ENCODE measurements at places on chromosomes 3 and 15.

DNA sequence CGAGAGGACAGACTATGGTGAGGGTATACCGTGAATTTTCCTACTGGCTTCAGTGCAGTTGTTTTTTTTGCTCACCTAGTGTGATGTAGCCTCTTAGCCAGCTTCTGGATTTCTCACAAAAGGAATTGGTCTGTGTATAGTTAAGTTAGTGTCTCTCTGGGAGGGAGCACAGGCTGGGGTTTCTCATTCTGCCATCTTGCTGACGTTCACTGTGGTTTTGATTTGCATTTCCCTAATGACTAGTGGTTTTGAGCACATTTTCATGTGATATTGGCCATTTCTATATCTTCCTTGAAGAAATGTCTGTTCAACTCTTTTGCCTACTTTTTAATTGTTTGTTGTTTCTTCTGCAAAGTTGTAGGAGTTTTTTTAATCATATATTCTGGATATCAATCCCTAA lies 2.2 kb upstream of the CD86 start:
- no peaks in the 10 kb centered on the region for H3K36me3 ChIP-seq
- no peaks in the 10 kb centered on the region for H3K4me1 ChIP-seq
- no peak for DNase-seq
- no peak overlapping the region for H3K4me3 ChIP-seq
- H3K27me3 ChIP-seq = no peaks in the 10 kb centered on the region
- H3K27ac ChIP-seq = no peak overlapping the region

DNA sequence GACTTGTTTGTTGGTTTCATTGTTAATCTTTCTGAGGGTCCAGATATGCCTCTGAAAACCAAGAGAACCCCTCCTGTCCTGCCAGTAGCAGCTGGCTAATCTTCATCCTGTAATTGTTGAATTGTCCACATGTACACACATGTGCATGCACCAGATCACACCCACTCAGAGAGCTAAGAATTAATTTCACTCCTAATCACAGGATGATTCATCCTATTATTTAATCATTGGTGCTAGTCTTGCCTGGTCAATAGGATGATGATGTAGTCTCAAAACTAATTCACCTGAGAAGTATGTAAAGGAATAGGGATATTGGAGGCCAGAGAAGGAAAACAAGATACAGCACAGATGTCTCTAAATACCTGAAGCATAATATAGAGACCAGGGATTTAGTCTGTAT lies 7.8 kb upstream of the AHSG start:
- no peaks in the 10 kb centered on the region for H3K27me3 ChIP-seq
- H3K4me3 ChIP-seq = no peak overlapping the region
- no peaks in the 10 kb centered on the region for H3K36me3 ChIP-seq
- H3K27ac ChIP-seq = no peak overlapping the region

- no peaks in the 10 kb centered on the region for H3K4me1 ChIP-seq
- no peaks in the 10 kb centered on the region for H3K27me3 ChIP-seq
- no peaks in the 10 kb centered on the region for H3K36me3 ChIP-seq
- no peak overlapping the region for H3K4me3 ChIP-seq
Measured at GRCh38 chr15:58684751-58685150, 64.8 kb downstream of the ADAM10 start.

GRCh38 chr3:169116056-169116693 lies 547.3 kb downstream of the MECOM start:
- H3K4me3 ChIP-seq = no peak overlapping the region
- no peak for DNase-seq
- no peak overlapping the region for H3K27ac ChIP-seq
- H3K36me3 ChIP-seq = no peaks in the 10 kb centered on the region
- no peaks in the 10 kb centered on the region for H3K27me3 ChIP-seq
- H3K4me1 ChIP-seq = no peaks in the 10 kb centered on the region

GRCh38 chr3:11157421-11157820 lies 3.1 kb downstream of the HRH1 start:
- no peaks in the 10 kb centered on the region for H3K27me3 ChIP-seq
- no peak overlapping the region for H3K27ac ChIP-seq
- H3K36me3 ChIP-seq = no peaks in the 10 kb centered on the region

DNA sequence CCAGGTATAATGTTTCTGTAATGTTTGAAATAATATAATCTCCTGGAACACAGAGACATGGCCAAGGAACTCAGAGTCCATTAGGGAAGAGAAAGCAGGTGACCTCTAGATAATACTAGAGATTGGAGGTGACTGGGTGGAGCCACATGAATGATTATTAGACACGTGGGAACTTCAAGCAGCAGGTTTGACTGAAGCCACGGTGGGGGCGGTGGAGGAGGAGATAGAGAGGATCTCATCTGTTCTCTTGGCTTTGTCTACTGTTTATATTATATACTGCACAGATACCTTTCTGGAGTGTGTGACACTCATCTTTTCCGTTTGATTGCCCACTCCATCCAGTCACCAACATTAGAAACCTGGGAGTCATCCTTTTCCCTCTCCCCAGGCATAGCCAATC lies 33.7 kb downstream of the KIF7 start:
- no peak overlapping the region for H3K27ac ChIP-seq
- no peaks in the 10 kb centered on the region for H3K36me3 ChIP-seq
- no peaks in the 10 kb centered on the region for H3K27me3 ChIP-seq

GRCh38 chr3:111979434-111980038 lies 710 bp downstream of the ABHD10 start:
- no peaks in the 10 kb centered on the region for H3K36me3 ChIP-seq
- peak overlapping the region; percentile 83 for H3K27ac ChIP-seq
- H3K4me3 ChIP-seq = peak overlapping the region; percentile 78

DNA sequence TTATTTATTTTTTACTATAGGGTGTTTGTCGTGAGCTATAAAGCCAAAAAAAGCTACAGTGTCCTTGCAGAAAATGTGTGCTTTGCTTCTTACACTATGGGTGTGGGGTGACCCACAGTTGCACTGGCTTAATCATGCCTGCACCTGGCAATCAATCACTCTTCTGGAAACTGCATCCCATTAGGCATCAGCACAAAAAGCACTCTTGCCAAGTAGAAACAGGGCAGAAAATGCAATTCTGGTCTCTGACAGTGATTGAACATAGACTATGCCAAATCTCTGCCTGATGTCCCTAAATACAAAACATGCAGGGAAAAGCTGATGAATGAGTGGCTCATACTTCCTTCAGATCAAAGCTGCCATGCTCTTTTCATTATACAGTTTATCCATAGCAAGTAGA lies 30.4 kb upstream of the PLAAT1 start:
- H3K4me3 ChIP-seq = no peak overlapping the region
- no peaks in the 10 kb centered on the region for H3K27me3 ChIP-seq
- H3K27ac ChIP-seq = no peak overlapping the region
- no peak for DNase-seq
- no peaks in the 10 kb centered on the region for H3K4me1 ChIP-seq

DNA sequence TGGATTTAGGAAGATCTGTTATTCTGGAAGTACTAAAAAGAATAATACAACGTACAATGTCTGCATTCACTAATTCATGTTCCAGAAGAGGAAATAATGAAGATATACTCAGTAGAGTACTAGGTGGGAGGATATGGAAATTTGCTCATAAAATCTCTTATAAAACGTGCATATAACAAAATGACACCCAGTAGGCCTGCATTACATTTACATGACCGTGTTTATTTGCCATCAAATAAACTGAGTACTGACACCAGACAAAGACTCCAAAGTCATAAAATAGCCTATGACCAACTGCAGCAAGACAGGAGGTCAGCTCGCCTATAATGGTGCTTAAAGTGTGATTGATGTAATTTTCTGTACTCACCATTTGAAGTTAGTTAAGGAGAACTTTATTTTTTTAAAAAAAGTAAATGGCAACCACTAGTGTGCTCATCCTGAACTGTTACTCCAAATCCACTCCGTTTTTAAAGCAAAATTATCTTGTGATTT lies 60.4 kb downstream of the DCUN1D1 start:
- H3K36me3 ChIP-seq = no peaks in the 10 kb centered on the region
- DNase-seq = no peak
- H3K4me3 ChIP-seq = no peak overlapping the region
- peaks cover 6% of the 10 kb centered on the region for H3K4me1 ChIP-seq

DNA sequence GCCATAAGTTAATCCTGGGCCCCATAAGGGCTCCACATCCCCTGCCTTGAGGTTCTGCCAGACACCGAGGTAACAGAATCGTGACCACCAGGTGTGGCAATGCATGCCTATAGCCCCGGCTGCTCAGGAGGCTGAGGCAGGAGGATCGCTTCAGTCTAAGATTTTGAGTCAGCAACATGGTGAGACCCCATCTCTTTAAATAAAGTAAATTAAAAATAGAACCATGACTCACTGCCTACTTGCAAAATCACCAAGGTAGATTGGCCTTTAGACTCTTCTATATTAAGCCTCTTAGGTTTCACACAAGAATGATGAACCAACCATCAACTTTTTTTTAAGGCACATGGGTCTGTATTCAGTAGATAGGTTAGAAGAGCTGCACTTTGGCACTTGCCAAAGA lies 9.7 kb downstream of the WDR5B start:
- peaks cover 34% of the 10 kb centered on the region for H3K36me3 ChIP-seq
- H3K4me3 ChIP-seq = no peak overlapping the region
- DNase-seq = no peak
- H3K4me1 ChIP-seq = no peaks in the 10 kb centered on the region
- H3K27ac ChIP-seq = no peak overlapping the region

DNA sequence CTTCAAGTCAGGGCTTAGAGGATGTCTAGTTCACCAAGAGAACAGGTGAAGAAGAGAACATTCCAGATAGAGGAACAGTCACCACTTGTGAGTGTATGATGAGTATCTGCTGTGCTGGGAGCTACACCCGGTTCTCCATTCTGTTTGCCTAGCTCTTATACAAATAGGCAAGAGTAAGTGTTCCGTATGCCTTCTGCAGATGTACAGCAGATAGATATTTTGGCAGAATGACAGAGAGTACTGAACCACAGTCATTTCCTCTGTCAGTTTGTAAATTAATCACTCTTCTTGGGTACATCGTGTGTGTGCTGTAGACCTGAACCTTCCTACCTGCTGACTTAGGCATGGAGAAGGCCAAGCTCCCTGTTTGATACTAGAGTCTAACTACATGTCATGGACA lies 108.3 kb upstream of the CTDSPL start:
- no peaks in the 10 kb centered on the region for H3K4me1 ChIP-seq
- H3K27ac ChIP-seq = no peak overlapping the region
- peaks cover 7% of the 10 kb centered on the region for H3K36me3 ChIP-seq
- no peak overlapping the region for H3K4me3 ChIP-seq

GRCh38 chr3:29152379-29152778 lies 128.5 kb upstream of the RBMS3 start:
- no peak for DNase-seq
- no peaks in the 10 kb centered on the region for H3K36me3 ChIP-seq
- no peaks in the 10 kb centered on the region for H3K27me3 ChIP-seq
- no peak overlapping the region for H3K4me3 ChIP-seq
- H3K27ac ChIP-seq = no peak overlapping the region

GRCh38 chr3:58688574-58688973 lies 22.0 kb upstream of the FAM3D start:
- H3K27me3 ChIP-seq = no peaks in the 10 kb centered on the region
- H3K27ac ChIP-seq = no peak overlapping the region
- no peaks in the 10 kb centered on the region for H3K4me1 ChIP-seq
- DNase-seq = no peak
- no peak overlapping the region for H3K4me3 ChIP-seq

DNA sequence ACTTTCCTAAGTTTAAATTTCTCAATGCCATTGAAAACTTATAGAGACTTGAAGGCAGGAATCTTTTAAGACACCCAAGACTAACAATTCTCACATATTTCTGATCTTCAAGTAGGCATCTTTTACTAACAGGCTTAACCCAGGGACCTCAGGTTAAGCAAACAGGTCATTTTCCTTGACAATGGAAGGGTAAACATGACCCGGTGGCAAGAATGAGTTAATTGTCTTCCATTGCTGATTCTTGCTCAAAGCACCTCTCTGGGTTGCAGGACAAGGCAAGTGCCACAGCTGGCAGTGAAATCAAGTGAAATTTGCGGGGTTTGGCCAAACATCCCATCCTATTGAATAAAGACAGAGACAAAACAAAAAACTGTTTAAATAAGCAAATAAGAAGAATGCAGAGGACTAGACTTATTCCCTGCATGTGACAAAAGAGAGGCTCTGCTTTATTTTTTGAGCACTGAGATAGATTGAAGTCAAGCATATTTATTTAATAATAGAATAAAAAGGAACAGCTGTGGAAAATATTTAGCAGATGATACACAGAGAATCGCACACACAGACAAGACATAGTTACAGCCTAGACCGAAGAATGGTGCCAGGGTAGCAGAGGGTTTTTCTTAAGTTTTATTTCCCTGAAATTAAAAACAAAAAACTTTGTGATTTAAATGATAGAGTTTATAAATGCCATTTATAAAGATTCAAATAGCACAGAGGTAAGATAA lies 56.0 kb upstream of the MITF start:
- no peaks in the 10 kb centered on the region for H3K36me3 ChIP-seq
- no peaks in the 10 kb centered on the region for H3K27me3 ChIP-seq
- H3K27ac ChIP-seq = no peak overlapping the region
- no peaks in the 10 kb centered on the region for H3K4me1 ChIP-seq
- DNase-seq = no peak
